ENCODE measurements at places on chromosomes 11 and 22.

DNA sequence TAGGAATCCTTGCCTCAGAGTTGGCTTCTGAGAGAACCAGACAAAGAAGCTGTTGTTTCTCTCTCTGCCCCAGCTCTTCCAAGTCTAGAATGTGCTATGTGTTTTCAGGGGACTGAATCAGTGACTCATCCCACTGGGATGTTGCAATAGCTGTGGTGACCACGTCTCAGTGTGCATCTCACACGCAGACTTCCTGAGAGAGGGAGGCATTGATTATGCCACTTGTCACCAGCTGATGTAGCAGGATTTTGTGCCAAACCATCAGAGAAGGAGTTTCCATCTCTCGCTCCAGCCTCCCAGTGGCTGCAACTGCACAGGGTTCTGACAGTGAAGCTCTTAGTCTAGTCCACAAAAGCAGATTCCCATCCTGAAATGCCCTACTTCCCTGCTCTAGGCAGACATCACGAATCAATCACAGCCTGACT is 455.8 kb downstream of the MIAT start:
- peak; percentile 89 for DNase-seq

GRCh38 chr11:32154275-32154674 is 63.4 kb downstream of the RCN1 start:
- peak; percentile 32 for DNase-seq

DNA sequence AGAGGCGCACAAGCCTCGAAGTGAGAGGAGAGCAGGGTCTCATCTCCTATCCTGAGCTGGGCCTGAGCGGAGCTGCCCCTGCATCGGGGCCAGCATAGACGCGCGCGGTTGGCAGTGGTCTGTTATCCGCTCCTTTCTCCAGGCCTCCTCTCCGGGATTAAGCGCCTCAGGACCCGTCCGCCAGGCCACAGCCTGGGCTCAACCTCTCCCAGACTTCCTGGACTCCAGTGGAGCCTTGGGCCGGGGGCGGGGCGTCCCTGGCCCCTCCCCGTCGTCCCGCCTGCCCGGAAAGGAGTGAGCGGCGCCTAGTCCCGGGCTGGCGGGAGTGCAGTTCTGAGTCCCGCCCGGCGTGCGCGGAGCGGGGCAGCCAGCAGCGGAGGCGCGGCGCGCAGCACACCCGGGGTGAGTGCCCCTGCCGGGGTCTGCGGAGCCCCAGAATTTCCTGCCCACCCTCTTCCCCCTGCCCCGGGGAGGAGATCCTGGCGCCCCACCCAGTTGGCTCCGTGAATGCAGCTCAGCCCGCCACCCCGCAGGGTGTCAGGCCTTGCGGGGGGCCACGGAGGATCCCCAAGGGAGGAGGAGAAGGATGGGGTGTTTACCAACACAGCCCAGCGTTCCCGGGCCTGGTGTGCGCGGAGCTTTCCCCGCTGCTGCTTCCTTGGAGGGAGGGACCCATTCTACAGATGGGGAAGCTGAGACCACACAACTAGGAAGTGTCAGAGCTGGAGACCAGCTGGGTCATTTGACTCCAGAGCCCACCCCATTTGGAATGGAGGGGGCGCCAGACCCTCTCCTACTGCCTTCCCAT is at the start of gene TCIRG1:
TCIRG1 (plus strand) TSS at position 308 of the 808 bp plus-strand sequence. CDS start 2,247 bp downstream, outside the sequence.
- DNase-seq, result peak; percentile 80

GRCh38 chr11:66568124-66568916 is at the start of gene CTSF:
CTSF (minus strand) TSS chr11:66568606; CDS start chr11:66568486, 120 bp downstream.
- peak; percentile 70 for DNase-seq

DNA sequence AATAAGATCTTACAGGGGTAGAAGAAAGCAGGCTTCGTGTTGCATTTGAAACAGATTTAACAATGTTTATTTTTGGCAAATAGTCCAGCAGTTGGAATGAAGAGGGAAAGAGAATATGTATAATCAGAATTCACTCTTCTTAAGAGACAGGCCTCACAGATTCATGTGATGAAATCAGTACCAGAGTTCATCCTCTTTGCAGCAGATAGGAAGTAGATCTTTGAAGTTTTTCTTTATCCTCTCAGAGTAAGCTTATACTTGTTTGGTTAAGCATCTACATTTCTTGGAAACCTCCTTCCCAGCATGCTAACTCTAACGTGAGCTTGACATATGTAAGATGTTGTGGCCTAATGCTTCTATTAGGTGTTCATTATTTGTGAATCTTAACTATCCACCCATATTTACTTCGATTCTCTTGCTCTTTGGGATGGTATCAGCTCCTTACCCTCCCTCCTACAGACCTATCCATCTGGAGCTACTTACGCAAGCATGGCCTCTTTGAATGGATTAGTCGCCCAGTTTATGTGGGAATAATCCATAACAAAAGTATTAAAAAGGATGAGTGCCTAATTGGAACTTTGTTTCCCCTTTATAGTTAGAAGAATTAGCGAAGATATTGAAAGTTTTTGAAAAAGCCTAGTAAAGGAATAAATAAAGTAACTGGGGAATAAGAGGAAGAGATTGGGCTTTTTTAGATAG is 80.1 kb downstream of the PRMT3 start:
- DNase-seq, result no peak
